ENCODE measurements at places on chromosomes 3 and 15.

- no peak for DNase-seq
Observed at GRCh38 chr3:14946739-14947099, 664 bp upstream of the NR2C2 start.

DNA sequence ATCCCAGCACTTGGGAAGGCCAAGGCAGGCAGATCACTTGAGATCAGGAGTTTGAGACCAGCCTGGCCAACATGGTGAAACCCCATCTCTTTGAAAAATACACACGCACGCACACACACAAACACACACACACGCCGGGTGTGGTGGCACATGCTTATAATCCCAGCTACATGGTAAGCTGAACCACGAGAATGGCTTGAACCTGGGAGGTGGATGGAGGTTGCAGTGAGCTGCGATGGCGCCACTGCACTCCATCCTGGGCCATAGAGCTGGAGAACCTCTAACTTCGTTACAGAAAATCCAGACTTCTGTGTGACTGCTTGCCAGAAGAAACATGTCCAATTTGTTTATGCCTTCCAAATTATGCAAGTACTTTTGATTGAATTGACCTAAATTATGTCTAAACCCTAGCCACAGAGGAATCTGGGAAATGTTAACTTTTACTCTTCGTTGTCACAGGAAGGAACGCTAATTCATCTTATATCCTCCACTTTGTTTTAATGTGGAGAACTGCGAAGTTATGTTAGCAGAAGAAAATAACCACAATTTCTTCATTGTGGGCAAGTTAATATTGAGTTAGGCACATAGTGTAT lies 21.7 kb downstream of the TRIM59 start:
- DNase-seq, result no peak

GRCh38 chr15:71806452-71806931 lies 3.9 kb upstream of the NR2E3 start:
- DNase-seq, result no peak

DNA sequence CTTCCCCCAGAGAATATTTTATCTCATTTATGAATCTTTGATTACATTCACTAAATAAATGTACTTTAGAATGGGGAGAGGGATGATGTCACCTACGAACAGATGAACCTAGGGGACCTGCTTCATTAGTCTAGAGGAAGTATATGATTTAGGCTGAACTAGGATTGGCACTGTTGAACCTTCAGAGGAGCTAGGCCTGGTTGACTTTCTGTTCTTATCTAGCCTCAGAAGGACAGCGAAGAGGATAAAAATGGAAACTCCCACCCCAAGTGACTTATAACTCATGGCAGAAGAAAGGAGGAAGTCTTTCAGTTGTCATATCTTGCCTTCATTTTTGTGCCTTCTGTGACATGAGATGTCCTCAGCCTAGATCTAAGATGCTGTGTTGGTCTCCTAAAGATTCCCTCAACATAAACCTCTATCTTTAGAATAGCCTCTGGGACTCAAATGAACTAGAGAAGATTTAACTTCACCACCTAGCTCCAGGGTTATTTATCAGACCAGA lies 42.6 kb downstream of the POLG start:
- no peak for DNase-seq

DNA sequence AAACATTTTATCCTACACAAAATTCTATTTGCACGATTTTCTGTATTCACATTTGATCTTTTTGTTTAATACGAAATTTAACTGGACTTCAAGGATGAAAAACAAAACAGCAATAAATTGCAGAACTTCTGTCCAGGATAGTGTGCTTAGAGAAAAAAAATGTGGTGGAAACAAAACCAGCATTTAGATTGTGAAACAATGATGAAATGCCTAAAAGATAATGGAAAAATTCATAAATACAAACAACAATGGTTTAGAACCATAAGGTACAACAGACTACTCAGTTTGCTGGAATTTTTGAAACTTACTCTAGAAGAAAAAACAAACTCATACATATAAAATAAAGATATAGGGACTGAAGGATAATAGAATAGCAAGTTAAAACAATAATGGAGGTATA lies 234.0 kb downstream of the BCHE start:
- no peak for DNase-seq

- DNase-seq, result no peak
Observed at GRCh38 chr3:114846252-114846651, 300.8 kb downstream of the ZBTB20 start.

DNA sequence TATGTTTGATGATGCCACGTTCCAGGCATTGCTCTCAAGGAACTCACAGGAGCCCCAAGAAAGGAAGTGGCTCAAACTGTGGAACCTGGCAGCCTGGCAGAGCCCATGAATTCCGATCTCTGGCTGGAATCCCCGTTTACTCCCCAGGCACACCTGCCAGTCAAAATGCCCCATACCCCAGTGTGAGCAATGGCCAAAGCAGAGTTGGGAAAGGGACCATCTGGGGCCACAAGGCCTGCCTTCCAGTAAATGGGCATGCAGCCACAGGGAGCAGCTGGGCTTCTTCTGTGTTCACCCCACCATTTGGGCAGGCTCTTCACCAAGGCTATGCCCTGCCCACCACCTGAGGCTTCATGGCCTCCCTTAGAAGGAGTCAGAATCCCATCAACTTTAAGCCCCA lies 257.0 kb upstream of the GOLGA6L4 start:
- DNase-seq, result no peak

DNA sequence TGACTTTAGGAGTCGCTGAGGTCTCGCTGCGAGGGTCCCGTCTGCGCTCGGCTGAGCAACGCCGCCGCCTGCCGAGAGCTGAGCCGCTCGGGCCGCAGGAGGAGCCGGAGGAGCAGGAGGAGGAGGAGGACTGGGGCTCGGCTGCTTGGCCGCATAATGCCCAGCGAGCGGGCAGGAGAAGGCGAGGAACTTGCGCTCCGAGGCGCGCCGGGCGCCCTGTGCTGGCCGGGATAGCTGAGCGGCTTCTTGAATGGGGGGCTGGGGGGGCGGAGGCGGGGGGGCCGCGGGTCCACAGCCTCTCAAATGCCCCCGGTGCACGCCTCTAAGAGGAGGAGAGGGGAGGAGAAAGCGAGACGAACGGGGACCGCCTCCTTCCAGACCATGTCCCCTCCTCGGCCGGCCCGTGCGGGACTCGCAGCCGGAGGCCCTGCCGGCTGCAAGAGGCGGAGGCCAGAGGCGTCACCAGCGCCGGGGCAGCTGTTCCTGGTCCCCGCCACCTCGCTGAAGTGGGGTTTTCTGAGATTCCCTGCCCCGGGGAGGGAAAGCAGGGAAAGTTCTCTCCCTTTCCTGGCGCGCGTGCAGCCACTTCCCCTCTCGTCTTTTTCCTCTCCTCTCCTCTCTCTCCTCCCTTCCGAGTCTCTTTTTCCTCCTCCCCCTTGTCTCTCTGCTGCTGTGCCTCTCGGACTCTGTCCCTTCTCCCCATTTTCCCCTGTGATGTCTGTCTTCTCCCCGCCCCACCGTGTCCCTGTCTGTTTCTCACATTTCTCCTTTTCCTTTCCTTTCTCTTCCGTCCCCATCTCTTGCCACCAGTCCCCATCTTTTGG lies at the start of gene ADAMTS9:
ADAMTS9 (minus strand) TSS at position 220 of the 824 bp plus-strand sequence. CDS start 343 bp downstream, outside the sequence.
- DNase-seq, result peak; percentile 72

DNA sequence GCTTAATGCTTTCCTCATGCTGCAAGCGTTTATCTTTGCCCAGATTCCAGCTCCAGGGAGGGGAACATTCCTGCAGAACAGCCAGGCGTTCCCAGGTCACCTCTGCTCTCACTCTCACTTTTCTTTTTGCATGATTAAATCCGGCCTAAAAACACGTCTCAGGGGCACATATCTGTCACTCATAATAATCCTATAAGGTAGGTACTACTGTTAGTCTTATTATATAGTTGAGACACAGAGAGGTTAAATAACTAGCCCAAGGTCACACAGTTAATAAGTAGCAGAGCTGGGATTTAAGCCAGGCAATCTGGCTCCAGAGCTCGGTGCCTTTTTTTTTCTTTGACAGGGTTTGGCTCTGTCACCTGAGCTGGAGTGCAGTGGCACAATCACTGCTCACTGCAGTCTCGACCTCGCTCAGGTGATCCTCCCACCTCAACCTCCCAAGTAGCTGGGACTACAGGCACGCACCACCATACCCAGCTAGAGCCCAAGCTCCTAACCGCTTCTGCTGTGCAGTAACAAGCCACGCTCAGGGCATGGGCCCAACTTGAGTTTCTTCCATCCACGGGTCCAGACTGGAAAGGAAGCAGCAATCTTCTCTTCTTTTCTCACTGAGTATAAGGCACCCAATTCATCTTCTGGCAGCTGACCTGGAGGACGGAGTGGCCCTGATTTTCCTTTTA lies 96.5 kb downstream of the LIPC start:
- peak; percentile 87 for DNase-seq

- DNase-seq, result no peak
Observed at GRCh38 chr3:153043729-153044328, 118.2 kb upstream of the RAP2B start.

DNA sequence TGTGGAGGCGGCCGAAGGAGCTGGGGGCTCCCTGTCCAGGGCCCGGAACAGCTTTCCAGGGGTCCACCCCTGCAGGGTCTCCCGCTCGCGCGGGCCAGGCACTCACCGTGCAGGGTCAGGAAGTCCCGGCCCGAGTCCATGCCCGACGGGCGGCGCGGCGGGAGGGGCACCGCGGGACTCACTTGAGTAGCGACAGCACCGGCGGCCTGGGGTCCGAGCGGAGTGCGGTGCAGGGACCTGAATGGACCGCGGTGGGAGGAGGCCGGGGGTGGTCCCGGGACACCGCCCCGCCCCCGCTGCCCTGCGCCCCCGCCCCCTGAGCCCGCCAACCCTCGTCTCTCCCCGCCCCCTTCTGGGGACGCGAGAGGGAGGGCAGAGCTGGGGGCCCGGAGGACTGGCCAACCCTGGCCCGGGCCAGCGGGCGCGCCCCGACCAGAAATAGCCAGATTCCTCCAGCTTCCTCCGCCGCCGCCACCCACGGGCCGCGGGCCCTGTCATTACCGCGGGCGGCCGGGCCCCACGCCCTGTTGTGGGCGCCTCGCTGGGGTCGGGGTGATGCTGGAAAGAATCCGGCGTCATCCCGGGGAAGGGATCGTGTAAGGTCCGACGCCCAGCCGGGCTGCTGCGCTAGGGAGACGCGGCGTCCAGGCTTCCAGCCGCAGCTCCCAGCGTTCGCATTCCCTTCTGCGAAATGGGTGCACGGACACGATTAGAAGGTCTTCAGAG lies at the start of gene PLCD1:
PLCD1 (minus strand) TSS at position 243 of the 726 bp plus-strand sequence; CDS start at position 140, 103 bp downstream.
- DNase-seq, result no peak

DNA sequence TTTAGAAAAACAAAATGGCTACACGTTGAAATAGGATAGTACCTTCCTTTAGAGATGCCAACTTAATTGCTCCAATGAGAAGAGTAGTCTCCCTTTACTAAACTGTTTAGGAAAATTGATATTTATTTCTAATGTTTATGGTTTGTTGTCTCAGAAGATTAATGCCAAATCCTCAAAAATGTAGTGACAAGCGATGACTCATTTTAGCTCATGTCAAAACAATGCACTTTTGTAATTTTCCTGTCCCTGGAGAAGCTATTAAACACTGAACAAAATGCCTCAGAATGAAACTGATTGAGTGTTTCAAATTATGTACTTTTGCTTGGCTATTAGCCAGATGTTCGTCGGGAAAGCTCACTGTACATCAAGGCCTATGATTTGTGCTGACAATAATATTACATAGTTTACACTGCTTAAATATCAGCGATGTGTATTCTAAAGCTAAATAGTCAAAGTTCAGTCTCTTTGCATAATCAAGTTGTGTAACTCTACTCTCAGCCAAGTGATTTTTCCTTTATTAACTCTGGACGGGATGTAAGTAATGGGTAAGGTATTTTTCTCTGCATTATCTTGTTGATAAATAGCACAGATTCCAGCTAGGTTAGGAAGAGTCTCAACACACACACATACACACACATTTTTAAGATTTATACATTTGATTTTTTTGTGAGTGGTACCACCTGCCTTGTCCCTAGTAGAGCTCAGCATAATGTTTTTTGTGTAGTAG lies 83.7 kb downstream of the CMSS1 start:
- peak; percentile 9 for DNase-seq

DNA sequence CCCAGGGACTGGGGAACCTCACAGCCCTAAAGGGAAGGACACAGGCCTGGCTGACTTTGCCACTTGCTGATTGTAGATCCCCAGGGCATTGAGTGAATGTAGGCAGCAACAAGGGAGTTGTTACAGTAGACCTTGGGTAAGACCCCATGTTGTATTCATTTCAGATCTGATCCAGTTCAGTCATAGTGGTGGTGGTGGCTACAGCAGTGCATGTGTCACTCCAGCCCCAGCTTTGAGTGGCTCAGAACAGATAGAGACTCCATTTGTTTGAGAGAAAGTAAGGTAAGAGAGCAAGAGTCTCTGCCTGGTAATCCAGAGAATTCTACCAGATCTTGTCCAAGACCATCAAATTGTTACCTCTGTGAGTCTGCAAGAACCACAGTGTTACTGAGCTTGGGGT lies 278.7 kb upstream of the SATB1 start:
- no peak for DNase-seq

DNA sequence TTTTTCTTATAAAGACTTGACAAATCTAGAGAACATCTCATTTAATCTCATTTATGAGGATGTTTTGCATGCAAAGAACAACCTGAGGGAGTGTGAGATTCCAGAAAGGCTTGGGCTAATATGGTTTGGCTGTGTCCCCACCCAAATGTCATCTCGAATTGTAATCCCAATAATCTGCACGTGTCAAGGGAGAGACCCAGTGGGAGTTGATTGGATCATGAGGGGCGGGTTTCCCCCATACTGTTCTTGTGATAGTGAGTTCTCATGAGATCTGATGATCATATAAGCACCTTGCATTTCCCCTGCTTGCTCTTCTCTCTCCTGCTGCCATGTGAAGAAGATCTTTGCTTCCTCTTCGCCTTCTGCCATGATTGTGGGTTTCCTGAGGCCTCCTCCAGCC lies 103.0 kb downstream of the ZNF385D start:
- DNase-seq, result no peak

DNA sequence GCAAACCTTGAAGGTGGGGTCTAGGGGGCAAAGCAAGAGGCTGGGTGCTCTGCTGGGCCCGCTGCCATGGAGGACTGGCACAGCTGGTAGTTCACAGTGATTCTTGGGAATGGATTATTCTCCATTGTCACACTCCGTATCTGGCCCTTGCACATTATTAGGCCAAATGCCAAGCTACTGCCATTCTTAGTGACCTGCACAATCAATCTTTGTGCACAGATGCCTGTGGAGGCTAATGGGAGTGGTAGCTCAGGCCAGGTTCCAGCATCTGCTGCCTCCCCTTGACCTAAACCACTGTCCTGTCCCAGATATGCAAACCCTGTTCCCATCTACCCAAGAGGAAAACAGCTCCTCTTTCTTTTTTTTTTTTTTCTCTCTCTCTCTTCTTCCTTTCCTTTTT lies 67.5 kb downstream of the TIPARP start:
- DNase-seq, result no peak

GRCh38 chr15:40282147-40282868 lies 556 bp downstream of the ANKRD63 start:
- DNase-seq, result peak; percentile 74

Measured in Caco-2 (cell line).